ENCODE measurements at places on chromosomes 5 and 9. TPM values are rescaled to one million over a fixed set of nuclear protein-coding genes. Genes with fewer than 3 reads are reported as not detected.

ZNF658 gene
- total RNA-seq: 2.0 TPM

OTP gene
- 0.03 TPM for total RNA-seq

PRLR gene
- total RNA-seq: 0.09 TPM

PAEP gene
- total RNA-seq: 0.14 TPM

NEUROG1 gene
- total RNA-seq: not detected

FGFR4 gene
- total RNA-seq: 25.0 TPM

SPINK7 gene
- not detected for total RNA-seq

LCN9 gene
- total RNA-seq: not detected

ECM2 gene
- total RNA-seq: 0.24 TPM

TERT gene
- 2.1 TPM for total RNA-seq

ORM2 gene
- not detected for total RNA-seq

CTXN3 gene
- not detected for total RNA-seq

ZNF454 gene
- not detected for total RNA-seq

CDX1 gene
- total RNA-seq: not detected

LHX6 gene
- total RNA-seq: 0.61 TPM

PDE8B gene
- total RNA-seq: 1.1 TPM

ADAMTSL2 gene
- not detected for total RNA-seq

GRM6 gene
- not detected for total RNA-seq

TMEM252 gene
- total RNA-seq: not detected

OR1J2 gene
- total RNA-seq: not detected

EPB41L4A gene
- 1.5 TPM for total RNA-seq

GAPVD1 gene
- total RNA-seq: 16.0 TPM

C6 gene
- total RNA-seq: not detected

IRX2 gene
- 1.6 TPM for total RNA-seq

NPR3 gene
- 20.8 TPM for total RNA-seq

IFNW1 gene
- not detected for total RNA-seq

FAM193B gene
- total RNA-seq: 24.9 TPM

PCA3 gene
- total RNA-seq: not detected

PSIP1 gene
- 58.3 TPM for total RNA-seq

NTMT1 gene
- 101 TPM for total RNA-seq

TIMD4 gene
- total RNA-seq: 1.3 TPM

LRRC19 gene
- total RNA-seq: not detected

NME5 gene
- not detected for total RNA-seq

IFNK gene
- not detected for total RNA-seq

ABO gene
- total RNA-seq: not detected

ADGRV1 gene
- total RNA-seq: 0.69 TPM

LECT2 gene
- total RNA-seq: not detected

TXNDC8 gene
- total RNA-seq: not detected

SLC34A3 gene
- total RNA-seq: not detected

INSL4 gene
- 17.0 TPM for total RNA-seq

TMEM174 gene
- not detected for total RNA-seq

MYMK gene
- total RNA-seq: not detected

FGF18 gene
- total RNA-seq: 0.62 TPM

LMBRD2 gene
- total RNA-seq: 1.3 TPM

GABRB2 gene
- not detected for total RNA-seq

PCDHB13 gene
- total RNA-seq: 0.05 TPM

AJM1 gene
- 4.4 TPM for total RNA-seq

TMOD1 gene
- 2.9 TPM for total RNA-seq

PRRT1B gene
- total RNA-seq: 0.70 TPM

TMEFF1 gene
- total RNA-seq: 1.8 TPM

CYLC2 gene
- not detected for total RNA-seq

GMCL2 gene
- total RNA-seq: not detected

SEC24A gene
- total RNA-seq: 15.0 TPM

TNFSF8 gene
- not detected for total RNA-seq

NR4A3 gene
- 2.1 TPM for total RNA-seq

PAPPA gene
- 24.8 TPM for total RNA-seq

PCDHA4 gene
- 1.5 TPM for total RNA-seq

PCDHGB5 gene
- 2.2 TPM for total RNA-seq

NTNG2 gene
- total RNA-seq: 1.6 TPM

HMHB1 gene
- not detected for total RNA-seq
